ENCODE measurements at places on chromosomes 1 and 21.

- DNase-seq, result no peak
Observed at GRCh38 chr1:47478090-47478489, 40.2 kb downstream of the FOXD2 start.

DNA sequence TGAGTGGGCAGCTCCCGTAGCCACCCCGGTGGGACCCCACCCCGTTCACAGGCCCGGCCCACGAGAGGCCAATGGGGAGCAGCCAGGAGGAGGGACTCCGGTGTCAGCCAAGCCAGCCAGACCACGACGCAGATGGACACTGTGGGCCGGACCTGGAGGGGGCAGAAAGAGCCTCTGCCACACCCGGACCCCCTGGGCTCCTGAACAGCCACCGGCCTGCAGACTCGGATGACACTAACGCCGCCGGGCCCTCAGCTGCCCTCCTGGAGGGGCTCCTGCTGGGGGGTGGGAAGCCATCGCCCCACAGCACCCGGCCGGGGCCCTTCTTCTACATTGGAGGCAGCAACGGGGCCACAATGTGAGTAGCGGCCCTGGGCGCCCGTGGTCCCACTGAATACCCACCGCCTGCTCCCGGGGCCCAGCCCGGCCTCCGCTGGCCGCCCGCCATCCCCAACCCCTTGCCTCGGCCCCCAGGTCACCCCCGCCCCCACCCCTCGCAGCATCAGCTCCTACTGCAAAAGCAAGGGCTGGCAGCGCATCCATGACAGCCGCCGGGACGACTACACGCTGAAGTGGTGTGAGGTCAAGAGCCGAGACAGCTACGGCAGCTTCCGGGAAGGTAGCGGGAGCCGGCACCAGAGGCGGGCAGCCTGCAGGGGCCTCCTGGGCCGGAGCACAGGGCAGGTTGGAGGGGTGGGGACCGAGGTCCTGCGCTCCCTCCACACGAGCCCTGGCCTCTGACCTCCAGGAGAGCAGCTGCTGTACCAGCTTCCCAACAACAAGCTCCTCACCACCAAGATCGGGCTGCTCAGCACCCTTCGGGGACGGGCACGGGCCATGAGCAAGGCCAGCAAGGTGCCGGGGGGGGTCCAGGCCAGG, 6.5 kb downstream of the TTLL10 start:
- no peak for DNase-seq

DNA sequence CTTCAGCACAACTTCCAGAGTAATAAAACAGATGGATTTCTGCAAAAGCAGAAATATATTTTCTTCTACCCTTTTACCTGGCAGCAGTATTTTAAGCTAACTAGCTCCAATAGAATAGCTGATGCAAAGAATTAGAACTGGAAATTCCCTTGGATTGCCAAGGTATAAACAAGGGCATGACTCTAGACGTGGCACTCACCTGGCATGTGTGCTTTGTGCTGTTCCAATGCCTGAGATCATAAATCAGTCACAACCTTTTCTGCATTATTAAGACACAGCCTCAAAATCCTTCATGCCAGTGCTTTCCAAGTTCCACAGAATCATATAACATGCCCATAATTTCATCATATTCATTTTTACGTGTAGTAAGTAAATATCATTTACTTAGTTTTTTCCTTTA, 1048.7 kb downstream of the ADGRL2 start:
- DNase-seq, result no peak

DNA sequence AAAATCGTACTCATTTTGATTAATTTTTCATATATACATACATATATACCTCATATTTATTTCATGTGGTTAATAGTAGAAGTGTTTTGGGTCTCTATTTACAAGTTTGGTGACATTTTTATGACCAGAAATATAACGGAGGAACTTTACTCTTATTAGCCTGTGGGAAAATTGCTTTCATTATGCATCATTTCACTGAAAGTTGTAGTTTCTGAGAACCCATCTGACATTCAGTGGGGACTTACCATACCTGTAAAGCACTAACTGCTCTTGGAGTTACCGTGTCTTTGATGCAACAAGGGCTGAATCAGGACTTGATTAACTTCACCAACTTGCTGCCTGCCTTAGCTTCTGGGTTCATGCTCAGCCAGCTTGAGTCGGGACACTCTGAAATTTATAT, 49.9 kb upstream of the ITPKB start:
- DNase-seq, result no peak

DNA sequence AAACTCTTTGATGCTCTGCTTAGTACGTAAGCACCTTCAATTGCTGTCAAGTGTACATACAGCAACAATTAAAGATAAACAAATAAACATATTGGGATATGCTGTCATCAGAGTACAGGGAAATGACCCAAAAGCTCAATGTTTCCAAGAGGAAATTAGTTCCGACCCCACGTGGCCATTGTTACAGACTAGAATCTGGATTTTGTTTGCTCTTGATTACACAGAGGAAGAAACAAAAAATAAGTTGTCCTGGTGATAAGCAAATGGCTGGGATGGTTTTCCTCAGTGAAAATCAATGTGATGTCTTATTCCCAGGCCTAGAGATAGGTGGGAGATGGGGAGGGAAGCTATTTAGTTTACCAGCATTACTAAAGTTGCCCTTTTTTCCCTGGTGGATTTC, 113.0 kb upstream of the UBE2U start:
- DNase-seq, result no peak

GRCh38 chr21:39669976-39670661, 57.4 kb downstream of the B3GALT5 start:
- no peak for DNase-seq

DNA sequence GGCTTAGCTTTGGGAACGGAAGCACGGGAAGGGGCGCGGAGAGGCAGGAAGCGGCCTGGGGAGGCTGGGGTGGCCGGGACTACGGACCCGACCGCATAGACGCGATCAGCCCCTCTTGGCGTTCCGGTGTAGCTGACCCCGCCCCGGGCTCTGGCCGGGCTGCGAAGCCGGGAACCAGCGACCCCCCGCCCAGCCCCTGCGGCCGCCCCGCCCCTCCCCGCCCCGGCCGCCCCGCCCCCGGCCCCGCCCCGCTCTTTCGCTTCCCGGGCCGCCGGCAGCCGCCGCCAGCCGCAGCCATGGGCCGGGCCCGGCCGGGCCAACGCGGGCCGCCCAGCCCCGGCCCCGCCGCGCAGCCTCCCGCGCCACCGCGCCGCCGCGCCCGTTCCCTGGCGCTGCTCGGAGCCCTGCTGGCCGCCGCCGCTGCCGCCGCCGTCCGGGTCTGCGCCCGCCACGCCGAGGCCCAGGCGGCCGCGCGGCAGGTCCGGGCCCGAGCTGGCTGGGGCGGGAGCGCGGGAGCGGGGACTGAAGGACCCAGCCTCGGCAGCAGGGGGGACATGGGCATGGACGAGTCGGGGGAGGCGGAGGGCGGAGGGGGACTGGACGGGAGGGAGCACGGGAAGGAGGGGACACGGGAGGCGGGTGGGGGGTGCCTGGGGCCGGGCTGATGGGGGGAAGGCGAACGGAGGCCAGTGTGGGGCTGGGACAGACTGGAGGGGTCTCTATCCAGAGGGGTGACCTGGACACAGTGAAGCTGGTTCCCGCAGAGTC, at the start of gene SELENON:
SELENON (plus strand) TSS at position 259 of the 768 bp plus-strand sequence; CDS start at position 297, 38 bp downstream.
- no peak for DNase-seq

DNA sequence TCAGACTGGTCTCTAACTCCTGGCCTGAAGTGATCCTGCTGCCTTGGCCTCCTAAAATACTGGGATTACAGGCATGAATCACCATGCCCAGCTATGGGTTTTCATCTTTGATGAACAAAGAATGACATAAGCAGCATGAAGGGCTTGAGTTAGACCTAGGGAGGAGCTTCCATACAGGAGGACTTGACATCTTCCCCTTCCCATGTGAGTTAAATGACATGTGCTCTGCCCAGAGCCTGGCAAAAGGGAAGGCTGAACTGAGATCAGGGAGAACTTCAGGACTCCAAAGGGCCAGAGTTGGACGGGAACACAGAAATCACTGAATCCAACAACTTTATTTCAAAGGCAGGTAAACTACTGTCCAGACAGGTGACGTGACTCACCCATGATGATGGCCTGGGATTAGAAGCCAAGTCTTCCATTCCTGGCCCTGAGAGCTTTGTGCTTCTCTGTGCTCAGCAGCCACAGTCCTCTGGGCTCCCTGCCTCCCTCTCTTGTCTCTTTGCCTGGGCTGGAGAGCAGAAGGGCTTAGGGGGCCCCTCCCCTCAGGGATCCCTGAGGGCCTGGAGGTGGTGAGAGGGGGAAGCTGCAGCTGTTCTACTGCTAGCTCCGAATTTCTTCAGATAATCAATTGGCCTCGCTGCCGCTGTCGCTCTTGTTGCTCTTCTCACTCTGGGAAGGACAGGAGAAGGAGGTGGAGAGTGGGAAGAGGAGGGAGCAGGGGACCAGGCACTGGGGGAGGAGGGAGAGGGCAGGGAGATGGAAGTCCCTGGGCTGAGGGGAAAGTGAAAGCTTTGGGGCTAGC, 7.6 kb downstream of the NHLH1 start:
- DNase-seq, result no peak

- DNase-seq, result no peak
Observed at GRCh38 chr1:22105611-22106207, 37.2 kb downstream of the WNT4 start.

GRCh38 chr1:35932158-35932636, 1.3 kb downstream of the AGO3 start:
- no peak for DNase-seq

- no peak for DNase-seq
Observed at GRCh38 chr1:19824036-19824435, 9.0 kb upstream of the RNF186 start.

GRCh38 chr1:185727726-185728125, 6.5 kb upstream of the HMCN1 start:
- no peak for DNase-seq

- no peak for DNase-seq
Observed at GRCh38 chr1:55749975-55750627, 534.9 kb upstream of the USP24 start.

DNA sequence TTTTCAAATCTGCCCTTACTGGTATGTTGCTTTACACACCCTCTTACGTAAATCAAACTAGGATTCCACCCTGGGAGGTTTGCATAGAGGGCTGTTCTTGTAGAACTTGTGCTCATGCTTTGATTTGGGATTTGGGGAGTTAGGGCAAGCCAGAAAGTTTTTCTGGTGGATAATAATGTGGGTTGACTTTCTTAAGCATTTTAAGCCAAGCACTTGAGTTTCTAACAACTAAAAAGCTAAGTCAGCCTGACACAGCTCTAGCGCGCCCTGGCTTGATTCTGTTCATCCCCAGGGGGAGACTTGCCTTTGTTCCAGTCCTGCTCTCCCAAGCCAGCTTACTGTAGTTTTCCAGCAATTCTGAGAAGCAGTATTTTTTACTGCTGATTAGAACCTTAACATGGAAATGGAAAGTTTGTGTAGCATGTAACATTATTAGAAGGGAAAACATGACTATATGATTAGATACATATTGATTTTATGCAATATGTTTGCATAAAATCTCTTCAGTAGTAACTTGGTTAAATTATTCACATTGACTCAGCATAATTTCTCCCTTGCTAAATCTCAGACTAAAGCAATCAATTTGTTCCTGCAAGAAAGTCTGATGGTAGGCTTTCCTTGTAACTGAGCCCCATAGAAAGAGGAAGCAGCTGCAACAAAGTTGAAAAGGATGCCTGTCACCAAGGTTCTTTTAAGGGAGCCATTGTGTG, 11.0 kb upstream of the PGD start:
- no peak for DNase-seq

- DNase-seq, result no peak
Observed at GRCh38 chr1:96682056-96682455, 39.5 kb upstream of the PTBP2 start.

DNA sequence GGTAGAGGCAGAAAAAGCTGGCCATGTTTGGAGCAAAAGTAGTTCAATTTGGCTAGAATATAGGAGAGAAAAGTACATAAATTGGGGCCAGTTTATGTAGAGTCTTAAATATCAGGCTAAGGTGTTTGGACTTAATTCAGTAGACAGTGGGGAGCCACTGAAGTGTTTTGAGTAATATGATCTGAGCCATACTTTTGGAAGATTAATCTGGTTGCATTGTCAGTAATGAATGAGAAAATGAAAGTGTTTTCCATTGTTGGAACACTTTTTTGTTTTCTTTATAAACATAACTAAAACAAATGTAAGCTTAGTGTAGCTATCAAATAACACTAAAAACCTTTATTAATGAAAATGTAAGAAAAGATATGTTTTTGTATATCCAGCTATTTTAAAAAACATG, 42.1 kb downstream of the POU2F1 start:
- no peak for DNase-seq

GRCh38 chr1:8858888-8859706, 19.4 kb downstream of the ENO1 start:
- DNase-seq, result no peak

- DNase-seq, result no peak
Observed at GRCh38 chr1:200252531-200252930, 157.3 kb downstream of the ZNF281 start.

DNA sequence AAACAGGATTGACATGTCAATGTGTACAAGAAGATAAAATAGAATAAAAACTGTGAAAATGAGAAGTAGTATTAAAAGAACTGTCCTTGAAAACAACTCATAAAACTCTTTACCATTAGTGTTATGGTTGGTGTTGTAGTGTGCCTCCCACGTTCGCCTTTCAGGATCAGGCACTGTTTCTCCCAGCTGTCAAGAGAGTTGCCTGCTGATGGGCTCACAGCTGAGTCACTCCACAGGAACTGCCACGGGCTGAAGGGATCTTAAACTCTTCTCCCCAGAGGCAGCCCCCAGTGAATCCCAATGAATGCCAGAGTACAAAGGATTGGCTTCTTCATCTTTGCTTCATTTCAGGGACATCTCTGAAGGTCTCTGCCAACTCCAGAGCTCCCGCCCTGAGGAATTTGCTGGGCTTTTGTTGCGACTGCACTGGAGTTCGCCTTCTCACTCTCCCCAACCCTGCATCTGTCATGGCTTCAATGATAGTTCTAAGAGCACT, 119.6 kb downstream of the ADGRL2 start:
- no peak for DNase-seq

DNA sequence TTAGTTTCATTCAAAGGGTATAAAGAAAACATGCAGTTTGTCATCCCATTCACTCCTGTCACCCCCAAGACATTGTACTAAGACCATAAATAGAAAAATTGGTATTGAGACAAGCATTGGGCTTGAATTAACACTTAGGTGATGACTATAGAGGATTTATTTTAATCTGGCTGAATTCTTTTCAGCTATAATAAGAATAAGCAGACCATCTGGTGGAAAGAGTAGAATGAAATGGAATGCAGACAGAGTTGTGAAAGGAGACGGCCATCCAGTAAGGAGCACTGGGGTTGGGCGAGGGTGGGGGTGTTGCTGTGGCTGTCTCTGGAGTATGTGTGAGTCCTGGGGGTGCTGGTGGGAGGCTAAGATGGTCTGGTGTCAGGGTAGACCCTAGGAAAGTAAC, 125.0 kb upstream of the IVNS1ABP start:
- no peak for DNase-seq

DNA sequence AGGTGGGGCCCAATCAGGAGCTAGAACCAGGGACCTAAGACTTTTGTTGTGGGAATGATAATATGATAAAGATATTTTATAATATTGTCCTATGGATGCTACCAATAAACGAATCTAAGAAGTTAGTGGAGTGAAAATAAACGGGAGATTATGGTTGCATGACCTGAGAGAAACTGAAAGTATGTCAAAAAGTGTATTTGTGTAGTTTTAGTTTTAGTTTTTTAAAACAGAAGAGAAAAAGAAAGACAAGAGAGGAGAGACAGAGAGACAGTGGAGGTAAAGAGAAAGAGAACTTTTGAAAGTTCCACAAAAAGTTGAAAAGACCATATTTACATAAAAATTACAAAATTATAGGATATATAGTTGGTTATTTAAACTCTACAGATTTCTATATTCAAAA, 64.1 kb upstream of the TMPRSS15 start:
- no peak for DNase-seq

- no peak for DNase-seq
Observed at GRCh38 chr1:10208537-10208936, 1.8 kb upstream of the KIF1B start.

- no peak for DNase-seq
Observed at GRCh38 chr1:239301251-239301650, 85.1 kb upstream of the CHRM3 start.
